ENCODE measurements at places on chromosomes 1 and 21.

GRCh38 chr21:19420565-19420964 is 1017.0 kb upstream of the TMPRSS15 start:
- DNase-seq, result no peak

GRCh38 chr1:147046189-147046862 is 108.2 kb downstream of the NBPF12 start:
- no peak for DNase-seq

- no peak for DNase-seq
Observed at GRCh38 chr1:216914974-216915373, 191.7 kb upstream of the ESRRG start.

GRCh38 chr21:44790368-44790767 is 11.3 kb downstream of the UBE2G2 start:
- DNase-seq, result no peak

- no peak for DNase-seq
Observed at GRCh38 chr1:98965394-98965793, 39.3 kb downstream of the PLPPR5 start.

DNA sequence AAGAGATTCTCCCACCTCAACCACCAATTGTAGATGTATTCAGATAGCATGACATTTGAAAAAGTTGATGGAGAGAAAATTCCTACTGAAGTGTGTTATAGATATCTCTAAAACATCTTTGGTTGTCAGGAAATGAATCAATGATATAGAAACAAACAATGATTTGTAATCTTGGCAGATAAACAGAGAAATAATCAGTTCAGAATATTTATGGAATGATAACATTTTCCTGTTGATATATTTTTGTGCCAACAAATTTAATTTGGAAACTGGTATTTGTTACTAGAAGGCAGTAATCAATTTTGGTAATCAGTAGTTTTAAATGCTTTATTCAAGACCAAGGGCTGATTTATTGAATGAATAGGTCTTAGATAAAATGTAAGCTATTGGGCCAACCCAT is 695.6 kb downstream of the USP25 start:
- DNase-seq, result no peak

GRCh38 chr21:43367296-43367695 is 59.6 kb downstream of the SIK1 start:
- no peak for DNase-seq

DNA sequence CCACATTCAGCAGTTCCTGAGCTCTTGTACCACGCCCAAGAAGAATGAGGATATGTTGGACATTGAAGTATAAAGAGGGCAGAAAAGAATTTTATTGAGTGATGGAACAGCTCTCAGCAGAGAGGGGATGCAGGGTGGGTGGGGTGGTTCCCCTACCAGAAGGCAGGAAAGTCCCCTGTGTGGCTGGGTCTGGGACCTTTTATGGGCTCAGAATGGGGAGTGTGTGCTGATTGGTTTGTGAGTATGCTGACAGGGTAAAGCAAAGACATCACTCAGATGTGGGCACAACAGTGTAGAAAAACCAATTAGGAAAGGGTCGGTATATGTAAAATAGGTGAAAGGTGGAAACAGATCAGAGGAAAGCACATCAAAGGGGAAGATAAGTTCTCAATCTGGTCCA is 62.2 kb downstream of the SGIP1 start:
- no peak for DNase-seq

GRCh38 chr1:171188388-171189266 is 3.5 kb downstream of the FMO2 start:
- DNase-seq, result peak; percentile 33

- DNase-seq, result no peak
Observed at GRCh38 chr1:241606544-241606943, 33.6 kb downstream of the CHML start.

- DNase-seq, result no peak
Observed at GRCh38 chr1:185631843-185632242, 102.3 kb upstream of the HMCN1 start.

DNA sequence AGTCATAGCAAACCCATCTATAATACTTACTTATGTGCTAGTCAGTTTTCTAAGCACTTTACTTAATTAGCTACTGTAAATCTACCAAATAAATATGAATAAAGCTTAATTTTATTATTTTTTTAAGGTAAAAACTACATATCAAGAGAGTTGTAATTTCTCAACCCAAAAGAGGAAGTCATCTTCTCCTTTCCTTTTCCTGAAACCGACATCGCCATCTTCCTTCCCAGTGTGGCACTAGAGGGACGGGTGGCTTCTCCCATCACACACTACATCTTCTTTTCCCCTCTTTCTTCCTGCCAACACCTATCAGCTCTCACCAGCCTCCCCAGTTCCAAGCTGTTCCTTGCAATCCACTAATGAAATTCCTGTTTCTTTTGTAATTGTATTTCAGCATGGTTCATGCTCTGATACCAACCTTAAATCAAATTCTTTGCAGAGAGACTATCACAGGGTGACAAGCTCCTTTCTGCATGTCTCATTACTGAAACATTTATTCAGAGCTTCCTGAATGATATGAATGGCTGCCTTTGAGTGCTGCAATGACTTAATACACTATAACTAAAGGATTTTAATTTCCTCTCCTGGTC is 251.6 kb upstream of the FAM78B start:
- DNase-seq, result no peak

- DNase-seq, result no peak
Observed at GRCh38 chr1:12056331-12056841, 6.7 kb upstream of the TNFRSF8 start.

GRCh38 chr1:157418231-157418630 is 134.1 kb downstream of the FCRL5 start:
- no peak for DNase-seq

DNA sequence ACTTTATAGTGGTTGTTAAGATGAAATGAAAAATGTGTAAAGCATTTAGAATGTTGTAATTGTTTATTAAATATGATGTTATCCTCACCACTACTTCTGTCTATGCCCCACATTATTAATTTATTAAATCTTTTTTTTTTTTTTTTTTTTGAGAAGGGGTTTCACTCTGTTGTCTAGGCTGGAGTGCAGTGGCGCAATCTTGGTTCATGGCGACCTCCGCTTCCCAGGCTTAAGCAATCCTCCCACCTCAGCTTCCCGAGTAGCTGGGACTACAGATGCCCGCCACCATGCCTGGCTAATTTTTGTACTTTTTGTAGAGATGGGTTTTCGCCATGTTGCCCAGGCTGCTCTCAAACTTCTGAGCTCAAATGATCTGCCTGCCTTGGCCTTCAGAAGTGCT is 7.5 kb downstream of the KCNA10 start:
- no peak for DNase-seq

GRCh38 chr1:89955311-89956205 is 39.4 kb upstream of the ZNF326 start:
- DNase-seq, result no peak

GRCh38 chr1:37033355-37034101 is 787 bp downstream of the GRIK3 start:
- no peak for DNase-seq

GRCh38 chr1:175158170-175158591 is 34.4 kb downstream of the KIAA0040 start:
- DNase-seq, result no peak
